Activated CD4-positive, alpha-beta T cell treated with anti-CD3 and anti-CD28 coated beads for 36 hours (primary cell): ENCODE measurements at places on chromosomes 16 and 17. TPM values are rescaled to one million over a fixed set of nuclear protein-coding genes. Genes with fewer than 3 reads are reported as not detected.

DNA sequence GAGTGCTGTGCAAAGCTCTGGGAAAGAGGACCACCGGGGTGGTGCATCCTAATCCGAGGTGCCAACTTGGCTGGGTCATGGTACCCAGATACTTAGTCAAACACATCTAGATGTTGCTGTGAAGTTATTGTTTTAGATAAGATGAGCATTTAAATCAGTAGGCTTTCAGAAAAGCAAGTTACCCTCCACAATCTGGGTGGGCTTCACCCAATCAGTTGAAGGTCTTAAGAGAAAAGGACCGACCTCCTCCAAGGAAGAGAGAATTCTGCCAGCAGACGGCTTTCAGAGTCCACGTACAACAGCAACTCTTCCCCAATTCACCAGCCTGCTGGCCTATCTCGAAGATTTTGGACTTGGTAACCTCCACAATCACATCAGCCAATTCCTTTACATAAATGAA lies 338.1 kb downstream of the C16orf95 start:
- no peak for DNase-seq

GRCh38 chr17:70336411-70336810 lies 167.1 kb downstream of the KCNJ2 start:
- DNase-seq, result no peak

DNA sequence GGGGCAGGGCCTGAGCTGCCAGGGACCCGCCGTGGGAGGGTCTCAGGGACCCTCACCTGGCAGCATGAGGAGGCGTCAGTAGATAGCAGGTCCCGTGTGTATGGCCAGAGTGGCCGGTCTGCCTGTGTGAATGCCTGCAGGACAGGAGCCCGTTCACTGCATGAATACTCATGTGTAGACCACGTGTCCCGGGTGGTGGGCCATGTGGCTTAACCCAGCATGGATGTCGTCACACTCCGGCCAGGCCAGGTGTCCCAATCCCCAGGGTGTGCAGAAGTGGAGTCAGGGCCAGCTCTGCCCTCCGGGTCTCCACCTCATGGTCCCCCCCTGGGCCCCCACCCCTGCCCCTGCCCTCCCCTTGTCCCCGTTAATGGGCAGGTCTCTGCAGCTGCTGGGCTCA lies 53.7 kb downstream of the BAHCC1 start:
- DNase-seq, result no peak

DNA sequence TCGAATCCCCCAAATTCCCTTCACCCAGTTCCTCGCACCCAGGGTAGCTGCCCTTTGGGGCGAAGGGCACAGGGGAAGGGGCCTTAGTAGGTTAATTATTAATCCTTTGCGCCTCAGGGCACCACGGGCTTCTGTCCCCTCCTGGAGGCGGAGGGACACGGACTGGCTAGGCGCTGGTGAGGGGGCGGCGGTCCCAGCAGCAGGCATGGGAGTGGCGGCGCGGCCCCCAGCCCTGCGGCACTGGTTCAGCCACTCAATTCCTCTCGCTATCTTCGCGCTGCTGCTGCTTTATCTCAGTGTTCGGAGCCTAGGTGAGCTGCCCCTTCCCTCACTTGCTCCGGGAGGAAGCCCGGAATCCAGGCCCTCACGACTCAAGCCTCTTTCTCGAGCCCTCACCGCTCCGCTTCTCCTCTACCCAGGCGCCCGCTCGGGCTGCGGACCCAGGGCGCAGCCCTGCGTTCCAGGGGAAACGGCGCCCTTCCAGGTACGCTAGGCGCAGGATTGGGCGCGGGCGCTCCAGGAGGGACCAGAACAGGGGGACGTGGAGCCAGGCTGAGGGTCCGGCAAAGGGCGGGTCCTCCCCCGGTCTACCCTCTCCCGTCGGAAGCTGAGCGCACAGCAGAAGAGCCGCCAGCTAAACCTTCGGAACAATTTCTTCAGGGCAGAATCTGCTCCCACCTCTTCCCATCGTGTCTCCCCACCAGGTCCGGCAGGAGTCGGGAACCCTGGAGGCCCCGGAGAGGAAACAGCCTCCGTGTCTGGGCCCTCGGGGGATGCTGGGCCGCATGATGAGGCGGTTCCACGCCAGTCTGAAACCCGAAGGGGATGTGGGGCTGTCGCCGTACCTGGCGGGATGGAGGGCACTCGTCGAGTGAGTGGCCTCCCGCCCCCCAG lies at the start of gene GLTPD2:
Gene GLTPD2, plus strand, starts transcription at position 158 of the 894 bp plus-strand sequence. Its CDS starts 48 bp downstream, at position 206.
- DNase-seq, result no peak

- no peak for DNase-seq
These were observed 125.4 kb downstream of the SEC14L1 start for GRCh38 chr17:77266213-77266612.

Gene TSEN54
- total RNA-seq, result 29.2 TPM

Gene REXO5
- 20.4 TPM for total RNA-seq

Gene NUPR1
- not detected for total RNA-seq
